T-helper 17 cell (primary cell): ENCODE measurements at places on chromosomes 2 and 18. TPM values are rescaled to one million over a fixed set of nuclear protein-coding genes. Genes with fewer than 3 reads are reported as not detected.

Gene GKN2
- total RNA-seq: not detected

Gene PLGLB2
- total RNA-seq: 3.6 TPM

Gene VPS4B
- total RNA-seq: 61.3 TPM

Gene NAGK
- total RNA-seq: 75.0 TPM

Gene AQP12A
- not detected for total RNA-seq

Gene FBXO48
- 1.7 TPM for total RNA-seq
